ENCODE measurements at places on chromosomes 7 and 10.

DNA sequence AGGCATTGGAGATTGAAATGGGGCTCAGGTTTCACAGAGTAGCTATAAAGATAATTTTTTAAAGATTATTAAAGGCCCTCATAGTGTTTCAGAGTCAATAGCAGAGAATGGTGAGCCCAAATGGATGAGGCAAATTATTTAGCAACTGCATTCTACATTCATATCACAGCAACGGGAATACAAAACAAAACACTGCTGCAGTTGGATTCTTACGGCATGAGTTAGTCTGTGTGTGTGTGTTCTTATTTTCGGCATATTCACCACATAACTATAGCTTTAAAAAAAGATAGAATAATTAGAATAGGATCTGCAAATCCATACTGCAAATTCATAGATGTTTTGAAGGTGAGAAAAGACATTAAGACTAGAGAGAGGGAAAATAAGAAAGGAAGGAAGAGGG, 66.0 kb downstream of the SUGCT start:
- DNase-seq = no peak

DNA sequence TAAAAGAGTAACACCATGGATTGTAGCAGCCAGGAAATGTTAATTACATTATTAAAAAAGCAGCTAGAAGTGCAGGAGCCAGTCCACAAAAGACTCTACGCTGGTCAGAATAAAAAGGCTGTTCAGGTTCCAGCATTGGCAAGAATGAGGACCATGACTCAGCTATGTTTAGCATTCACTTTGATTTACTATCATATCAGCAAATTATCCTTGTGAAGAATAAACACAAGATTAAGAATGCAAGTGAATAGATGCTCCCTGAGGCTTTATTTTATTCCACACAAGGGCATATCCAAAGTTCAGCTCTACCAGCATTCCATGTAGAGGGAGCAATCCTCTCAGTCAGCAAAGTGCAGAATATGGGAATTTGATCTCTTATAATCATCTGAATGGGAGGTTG, 13.6 kb downstream of the DGKB start:
- DNase-seq = no peak

DNA sequence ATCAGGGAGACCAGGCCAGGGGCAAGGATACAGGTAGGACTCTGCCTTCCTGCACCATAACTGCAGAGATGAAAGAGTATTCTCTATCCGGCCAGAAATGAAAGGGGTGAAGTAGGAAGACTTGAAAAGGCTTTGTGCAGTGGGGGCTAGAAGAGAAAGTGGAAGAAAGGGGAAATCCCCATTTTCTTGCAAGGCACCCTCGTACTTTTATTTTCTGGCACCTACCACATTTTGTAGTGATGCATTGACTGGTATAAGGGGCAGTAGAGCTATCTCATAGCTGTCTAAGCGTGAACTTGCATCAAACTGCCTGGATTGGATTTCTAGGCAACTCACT, 752 bp upstream of the CAMK2G start:
- DNase-seq = no peak

DNA sequence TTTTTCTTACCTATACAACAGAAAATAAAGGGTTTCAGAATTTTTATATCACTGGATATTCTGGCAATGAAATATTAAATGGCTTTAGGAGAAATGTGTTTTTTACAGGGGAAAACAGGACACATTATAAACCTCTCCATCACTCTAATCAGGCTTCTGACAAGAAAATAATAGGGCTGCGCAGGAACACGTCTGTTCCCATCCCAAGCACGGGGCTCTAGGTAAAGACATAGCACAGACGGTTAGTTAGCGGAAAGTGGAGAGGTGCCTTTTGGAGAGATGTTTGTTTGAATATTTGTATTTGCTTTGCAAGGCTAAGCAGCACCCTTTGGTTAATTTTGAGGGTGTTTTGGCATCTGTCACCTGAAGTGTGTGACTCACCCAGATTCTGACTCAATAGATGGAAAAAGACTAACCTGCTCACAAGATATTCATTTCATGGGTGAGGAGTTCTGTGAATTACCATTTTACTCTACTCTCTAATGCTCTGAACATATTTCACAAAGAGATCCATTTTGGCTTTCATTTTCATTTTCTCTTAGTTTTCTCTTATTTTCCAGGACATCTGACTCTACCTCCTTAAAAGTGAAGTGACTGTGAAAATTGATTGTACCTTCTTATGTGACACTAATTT, 174.5 kb upstream of the AKR1E2 start:
- no peak for DNase-seq

GRCh38 chr7:28573059-28573553, 160.8 kb downstream of the CREB5 start:
- DNase-seq = no peak

DNA sequence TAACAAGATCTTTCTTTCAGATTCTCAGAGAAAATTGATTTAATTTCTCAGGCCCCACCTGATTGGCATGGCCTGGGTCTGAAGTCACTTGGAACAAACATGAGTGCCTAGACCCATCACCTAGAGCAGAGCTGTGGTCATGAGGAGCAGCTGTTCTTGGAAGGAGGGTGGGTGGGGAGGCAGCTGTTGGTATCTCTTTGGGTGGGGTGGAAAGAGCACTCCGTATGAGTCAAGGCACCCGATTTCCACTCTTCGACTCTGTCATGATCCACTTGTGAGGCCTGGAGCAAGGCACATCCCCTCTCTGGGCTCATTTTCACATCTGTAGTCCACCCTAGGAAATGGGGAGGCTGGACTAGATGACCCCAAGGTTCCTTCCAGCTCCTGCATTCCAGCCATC, 156.7 kb downstream of the C10orf105 start:
- no peak for DNase-seq

DNA sequence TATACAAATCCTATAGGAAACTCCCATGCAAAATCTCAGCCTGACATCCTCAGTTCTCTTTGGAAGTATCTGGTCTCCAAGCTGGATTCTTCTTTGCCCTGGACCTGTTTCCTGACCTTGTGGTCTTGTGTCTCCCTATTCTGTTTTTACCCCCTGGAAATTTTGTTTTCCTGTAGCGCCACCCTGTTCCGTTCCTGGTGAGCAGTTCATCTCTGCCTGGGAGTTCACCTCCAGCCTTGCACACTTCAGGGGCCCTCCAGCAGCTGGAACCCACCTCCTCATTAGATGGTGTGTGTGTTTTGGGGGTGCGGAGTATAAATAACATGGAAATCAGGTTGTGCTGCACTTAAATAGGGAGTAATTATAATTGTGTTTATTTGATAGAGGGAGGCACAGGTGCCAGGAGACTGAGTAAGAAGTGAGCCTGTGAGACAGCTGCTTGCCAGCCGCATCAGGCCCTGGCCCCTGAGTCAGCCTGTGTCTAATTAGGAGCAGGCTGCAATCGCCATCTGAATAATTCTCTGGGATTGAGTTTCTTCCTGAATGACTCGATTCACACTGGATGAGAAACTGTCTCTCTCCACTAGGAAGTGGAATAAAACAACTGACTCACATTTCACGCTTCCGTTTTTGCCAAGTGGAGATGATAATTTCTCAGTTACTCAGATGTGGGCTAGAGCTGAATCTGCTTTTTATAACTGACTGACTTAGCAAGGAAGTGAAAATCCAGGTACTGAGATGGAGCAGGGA, 69.4 kb upstream of the HECTD2 start:
- DNase-seq = no peak

DNA sequence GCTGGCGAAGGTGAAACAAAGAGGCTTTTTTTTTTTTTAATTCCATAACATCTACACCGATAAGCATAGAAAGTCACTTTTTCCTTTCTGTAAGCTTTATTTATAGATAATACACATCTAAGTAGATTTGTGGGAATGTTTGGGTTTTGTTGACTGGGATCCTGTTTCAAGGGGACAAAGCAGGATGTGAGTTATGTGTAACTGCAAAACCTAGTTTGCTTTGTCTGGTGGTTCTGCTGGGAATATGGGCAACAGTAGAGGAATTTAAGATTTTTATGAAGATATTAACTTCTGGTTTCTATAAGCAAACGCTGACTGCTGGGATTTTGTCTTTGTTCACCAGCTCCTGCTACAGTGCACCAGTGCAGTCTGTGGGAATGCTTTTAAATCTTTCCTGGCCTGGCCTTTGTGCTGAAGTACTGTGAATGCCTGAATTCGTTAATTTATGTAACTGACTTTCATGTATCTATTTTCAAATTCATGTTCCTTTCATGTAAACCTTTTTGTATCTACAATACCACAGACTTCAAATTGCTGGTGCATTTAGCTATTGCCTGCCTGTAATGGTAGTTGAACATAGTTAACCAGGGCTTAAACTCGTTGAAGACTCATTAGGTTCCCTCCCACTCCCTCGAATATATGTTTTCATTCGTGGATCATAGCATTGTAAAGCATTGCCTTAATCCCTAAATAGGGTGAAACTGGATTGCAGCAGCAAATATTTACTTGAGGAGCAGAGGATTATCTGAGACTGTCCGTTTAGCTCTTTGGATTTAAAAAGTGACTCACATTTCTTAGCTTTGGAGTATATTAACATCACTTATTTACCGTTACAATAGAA, 1.5 kb downstream of the KLHL7 start:
- DNase-seq = no peak

- no peak for DNase-seq
Observed at GRCh38 chr7:105246679-105247078, 142.0 kb downstream of the SRPK2 start.

DNA sequence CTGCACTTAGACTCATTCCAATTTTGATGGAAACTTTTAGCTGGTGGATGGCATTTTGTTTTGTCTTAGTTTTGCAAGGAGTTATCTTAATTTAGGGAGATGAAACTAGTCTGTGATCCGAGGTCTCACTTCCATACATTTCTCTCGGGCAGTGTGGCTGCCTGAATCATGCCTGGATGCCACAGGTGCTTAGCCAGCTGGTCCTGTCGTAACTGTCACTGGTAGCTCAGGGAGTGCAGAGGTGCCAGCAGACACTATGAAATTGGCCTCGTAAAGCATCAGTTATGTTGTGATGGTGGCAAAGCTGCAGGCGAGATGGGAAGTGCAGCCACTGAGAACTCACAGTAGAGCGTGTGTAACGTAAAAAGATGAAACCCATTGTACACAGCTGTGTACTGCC, 74.9 kb downstream of the EGFR start:
- no peak for DNase-seq

DNA sequence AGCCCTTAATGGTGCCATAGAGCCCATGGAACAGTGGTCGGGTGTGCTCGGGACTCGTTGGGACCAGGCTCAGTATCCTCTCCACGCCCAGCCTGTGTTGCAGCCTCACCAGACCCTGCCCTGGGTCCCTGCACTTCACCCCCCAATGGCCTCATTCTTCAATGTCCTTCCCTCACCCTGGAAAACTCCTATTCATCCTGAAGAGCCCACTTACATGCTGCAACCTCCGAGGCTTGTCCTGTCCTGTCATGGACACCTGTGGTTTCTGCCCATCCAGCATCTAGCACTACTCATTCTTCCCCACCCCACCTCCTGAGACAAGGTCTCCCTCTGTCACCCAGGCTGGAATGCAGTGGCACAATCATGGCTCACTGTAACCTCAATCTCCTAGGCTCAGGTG, 7.7 kb downstream of the MMD2 start:
- DNase-seq = no peak

DNA sequence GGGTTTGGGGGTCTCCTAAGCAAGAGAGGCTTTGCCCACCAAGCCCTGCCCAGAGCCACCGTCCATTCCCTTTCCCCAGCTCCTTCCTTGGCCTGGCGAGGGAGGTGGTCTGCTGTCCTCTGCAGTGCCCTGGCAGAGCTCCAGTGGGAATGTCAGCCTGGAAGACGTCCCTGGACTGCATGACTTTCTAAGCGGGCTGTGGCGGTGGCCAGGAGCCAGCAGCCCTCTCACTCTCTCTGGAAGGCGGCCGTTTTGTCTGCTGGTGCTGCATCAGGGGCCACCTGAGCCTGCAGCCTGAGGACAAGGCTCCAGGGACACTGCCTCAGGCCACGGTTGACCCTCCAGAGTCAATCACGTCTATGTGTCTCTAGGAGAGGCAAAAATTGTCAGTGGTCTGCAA, 271.0 kb downstream of the SKAP2 start:
- DNase-seq = no peak

DNA sequence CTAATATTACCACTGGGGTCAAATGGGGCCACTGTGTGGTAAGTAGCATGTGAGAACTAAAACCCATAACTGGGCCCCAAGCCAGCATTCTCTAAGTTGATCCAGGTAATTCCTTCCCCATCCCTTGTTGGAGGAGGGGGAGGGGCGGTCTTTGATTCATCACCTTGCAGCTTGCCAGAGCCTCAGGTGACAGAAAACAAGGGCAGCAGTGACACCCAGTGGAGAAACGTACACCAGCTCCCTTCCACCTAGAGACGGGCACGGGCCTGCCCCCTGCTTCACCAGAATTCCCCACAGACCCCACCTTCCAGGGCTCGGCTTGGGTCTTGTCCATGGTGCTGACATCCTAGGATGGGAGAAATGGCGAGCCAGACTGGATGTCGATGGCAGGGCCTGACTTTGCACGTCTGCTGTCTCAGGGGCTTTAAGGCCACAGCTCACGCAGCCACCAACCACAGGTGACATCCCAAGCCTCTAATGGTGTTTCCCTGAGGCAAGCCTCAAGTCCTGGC, 102.0 kb downstream of the STRA8 start:
- DNase-seq = no peak

GRCh38 chr10:6647811-6648526, 67.9 kb upstream of the PRKCQ start:
- no peak for DNase-seq

- no peak for DNase-seq
Observed at GRCh38 chr7:24835643-24836042, 78.4 kb upstream of the GSDME start.

GRCh38 chr7:116100626-116101025, 70.1 kb upstream of the TFEC start:
- DNase-seq = no peak

DNA sequence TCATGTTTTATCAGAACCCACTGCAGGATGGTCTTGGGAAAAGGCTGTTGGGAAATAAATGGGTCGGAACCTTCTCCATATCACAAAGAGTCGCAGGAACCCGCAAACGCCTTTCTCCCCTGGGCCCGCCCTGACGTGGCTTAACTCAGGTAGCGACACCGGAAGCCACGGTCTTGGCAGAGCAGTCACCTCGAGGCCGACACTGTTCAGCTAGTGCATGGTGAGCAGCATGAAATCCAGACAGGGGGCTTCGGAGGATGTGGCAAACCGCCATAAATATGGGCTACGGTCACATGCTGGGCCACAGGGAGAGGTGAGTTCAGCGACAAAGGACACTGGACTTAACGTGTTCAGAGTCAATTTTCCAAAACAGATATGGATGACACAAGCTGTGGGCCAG, 421.9 kb downstream of the PTPRN2 start:
- no peak for DNase-seq

Data from KG1 (cell line).